T-helper 17 cell (primary cell): ENCODE measurements at places on chromosomes 2 and 18.

- DNase-seq: no peak
These were observed 701.9 kb upstream of the RAB6C start for GRCh38 chr2:129277585-129277981.

GRCh38 chr2:119901013-119901412, 111.9 kb upstream of the EPB41L5 start:
- no peak for DNase-seq

- DNase-seq: no peak
These were observed 16.1 kb downstream of the MOCOS start for GRCh38 chr18:36203360-36203895.

DNA sequence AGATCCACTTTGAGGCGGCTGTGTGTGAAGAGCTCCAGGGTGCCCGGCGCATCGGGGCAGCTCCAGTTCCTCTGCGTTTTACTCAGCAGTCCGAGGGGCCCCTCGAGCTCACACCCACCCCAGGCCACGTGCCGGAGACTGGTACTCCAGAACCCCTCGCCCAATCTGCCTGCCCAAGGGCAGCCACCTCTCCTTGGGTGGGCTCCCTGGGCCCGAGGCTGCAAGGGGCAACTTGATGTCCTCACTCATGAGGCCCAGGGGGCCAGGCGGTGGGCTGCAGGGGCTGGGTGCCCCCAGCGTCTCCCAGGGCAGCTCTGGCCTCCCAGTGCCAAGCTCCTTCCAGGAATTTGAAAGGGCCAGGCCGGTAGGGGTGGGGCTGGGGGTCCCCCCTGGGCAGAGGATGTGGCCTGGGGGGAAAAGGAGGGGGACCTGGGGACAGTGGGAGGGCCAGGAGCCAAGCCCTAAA, 16.7 kb downstream of the RAMP1 start:
- DNase-seq: no peak

DNA sequence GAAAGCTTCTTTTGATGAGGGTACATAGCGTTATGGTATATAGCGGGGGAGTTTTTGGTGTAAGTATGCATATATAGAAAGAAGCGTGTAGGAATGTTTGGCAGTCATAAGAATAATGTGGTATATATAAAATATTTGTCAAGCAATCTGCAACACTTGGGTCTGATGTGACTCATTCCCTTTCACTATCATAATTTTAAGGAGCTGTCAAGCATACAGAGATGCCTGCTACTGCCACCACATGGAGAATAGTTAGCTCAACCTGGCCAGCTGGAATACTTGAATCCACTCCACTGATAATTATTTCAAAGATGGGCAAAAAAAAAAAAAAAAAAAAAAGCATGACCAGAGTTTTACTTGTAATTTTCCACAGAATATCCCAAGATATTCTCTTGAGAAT, 559.8 kb upstream of the REG3G start:
- no peak for DNase-seq
